ENCODE measurements at places on chromosomes 16 and 17. TPM values are rescaled to one million over a fixed set of nuclear protein-coding genes. Genes with fewer than 3 reads are reported as not detected.

The SDR42E2 gene
- total RNA-seq, result not detected

The TUBG2 gene
- 6.9 TPM for total RNA-seq

The CDT1 gene
- 3.6 TPM for total RNA-seq

The TSNAXIP1 gene
- total RNA-seq, result 1.2 TPM

The GALR2 gene
- not detected for total RNA-seq

The SLC12A3 gene
- not detected for total RNA-seq

The PRCD gene
- total RNA-seq, result 4.3 TPM

The TLCD3B gene
- not detected for total RNA-seq

The NR1D1 gene
- total RNA-seq, result 1.8 TPM

The BRD7 gene
- total RNA-seq, result 39.3 TPM

The KRT31 gene
- not detected for total RNA-seq

The TEKT1 gene
- not detected for total RNA-seq

The DBNDD1 gene
- 1.3 TPM for total RNA-seq

The TPSD1 gene
- not detected for total RNA-seq

The CPNE7 gene
- total RNA-seq, result 53.0 TPM

The CRYBA1 gene
- not detected for total RNA-seq

The ZNF469 gene
- total RNA-seq, result 1.3 TPM

The EIF5A gene
- total RNA-seq, result 275 TPM

The SULT1A1 gene
- 3.6 TPM for total RNA-seq

The ARL16 gene
- total RNA-seq, result 22.3 TPM

The HOXB4 gene
- total RNA-seq, result 8.9 TPM

The SHBG gene
- total RNA-seq, result 0.33 TPM

The ZNF319 gene
- 4.1 TPM for total RNA-seq

The ZNF821 gene
- total RNA-seq, result 5.9 TPM

The CACNG1 gene
- total RNA-seq, result not detected

The NPIPB6 gene
- not detected for total RNA-seq

The PMFBP1 gene
- 0.51 TPM for total RNA-seq

The RAB37 gene
- total RNA-seq, result 0.26 TPM

The KRTAP2-3 gene
- not detected for total RNA-seq

The RBL2 gene
- total RNA-seq, result 48.2 TPM

The RASL10B gene
- 4.1 TPM for total RNA-seq

The CDR2L gene
- 12.2 TPM for total RNA-seq

The ATP2A1 gene
- total RNA-seq, result 0.33 TPM

The RETREG3 gene
- 68.6 TPM for total RNA-seq

The NPIPA3 gene
- total RNA-seq, result 0.77 TPM

The SLC38A8 gene
- not detected for total RNA-seq

The TPSG1 gene
- total RNA-seq, result not detected

The PIK3R6 gene
- not detected for total RNA-seq

The STX8 gene
- 120 TPM for total RNA-seq

The CCDC78 gene
- 1.8 TPM for total RNA-seq

The MYH13 gene
- not detected for total RNA-seq

Data from fibroblast of lung (primary cell).